Left forelimb (tissue), 1 donor: ENCODE measurements at places on chromosomes 6 and 20.

DNA sequence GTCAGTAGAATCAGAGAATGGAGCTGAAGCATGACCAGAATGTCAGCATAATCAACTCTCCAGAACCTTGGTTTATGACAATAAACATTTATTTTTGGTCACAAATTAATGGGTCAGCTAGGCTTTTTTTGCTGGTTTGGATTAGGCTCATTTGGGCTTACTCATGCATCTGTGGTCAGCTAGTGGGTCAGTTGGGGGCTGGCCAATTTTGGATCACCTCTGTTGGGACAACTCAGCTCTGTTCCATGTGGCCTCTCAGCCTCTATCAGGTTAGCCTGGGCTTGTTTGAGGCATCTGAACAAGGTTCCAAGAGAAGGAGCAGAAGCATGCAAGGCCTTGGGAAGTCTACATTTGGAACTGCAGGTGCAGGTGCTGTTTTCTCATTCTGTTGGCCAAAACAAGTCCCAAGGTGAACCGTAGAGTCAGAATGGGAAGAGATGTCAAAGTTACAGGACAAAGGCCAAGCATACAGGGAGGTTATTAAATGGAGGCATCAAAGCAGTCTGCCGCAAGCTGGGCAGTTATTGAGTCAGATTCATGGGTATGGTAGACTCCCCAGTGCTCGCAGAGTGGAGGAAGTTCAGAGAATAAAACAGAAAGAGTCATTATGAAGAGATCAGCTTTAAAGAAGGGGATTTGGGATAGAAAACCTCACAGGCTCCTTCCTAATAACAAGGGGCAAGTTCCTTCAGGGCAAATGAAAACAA lies 173.0 kb downstream of the PLCB4 start:
- no peak for DNase-seq

- DNase-seq: no peak
Measured at GRCh38 chr6:43377710-43378229, 8.3 kb upstream of the ZNF318 start.

GRCh38 chr20:34295284-34295683 lies 7.9 kb downstream of the AHCY start:
- DNase-seq: no peak

DNA sequence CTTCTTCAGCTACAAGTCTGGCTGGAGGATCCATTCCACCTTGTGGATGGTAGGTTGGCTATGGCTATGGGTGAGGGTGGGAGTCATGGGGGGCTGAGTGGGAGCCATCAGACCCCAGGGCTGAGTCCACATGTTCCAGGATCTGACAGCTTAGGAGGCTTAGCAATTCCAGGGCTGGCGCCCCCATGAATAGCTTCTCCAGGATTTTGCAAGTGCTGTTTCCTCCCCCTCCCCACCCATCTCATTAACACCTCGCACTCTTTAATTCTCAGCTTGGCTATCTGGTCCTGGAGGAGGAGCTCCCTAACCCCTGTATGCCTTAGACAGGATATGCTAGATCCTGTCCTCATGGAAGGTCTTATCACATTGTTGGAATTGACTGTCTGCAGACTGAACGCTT lies 39.0 kb upstream of the ANGPT4 start:
- DNase-seq: no peak

DNA sequence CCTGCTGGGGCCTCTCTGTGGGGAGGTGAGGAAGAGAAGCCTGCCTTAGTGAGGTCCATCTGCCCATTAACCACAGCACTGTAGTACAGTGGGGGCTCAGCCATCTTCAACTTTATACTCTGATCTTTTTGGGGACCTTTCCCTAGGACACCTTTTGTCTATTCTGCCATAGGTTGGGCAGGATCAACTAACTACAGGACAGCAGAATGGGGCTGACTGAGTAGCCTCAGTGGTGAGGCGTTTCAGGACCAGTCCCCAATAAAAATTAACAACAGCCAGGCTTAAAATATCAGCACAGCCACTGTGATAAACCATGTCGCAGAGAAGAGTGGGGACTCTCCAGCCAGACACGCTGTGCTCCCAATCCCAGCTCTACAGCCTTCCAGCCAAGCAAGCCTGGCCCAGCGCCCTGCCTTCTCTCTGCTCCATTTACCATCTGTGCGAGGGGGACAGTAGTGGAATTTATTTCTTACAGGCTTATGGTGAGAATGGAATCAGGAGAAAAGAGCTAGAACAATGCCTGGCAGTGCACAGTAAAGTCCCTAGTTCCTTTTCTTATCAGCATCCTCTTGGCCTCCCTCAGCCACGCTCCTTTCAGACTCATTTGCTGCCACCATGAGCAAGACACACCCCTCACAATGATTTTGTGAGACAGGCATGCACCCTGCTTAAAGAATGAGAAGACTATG lies 75.5 kb downstream of the SLC22A23 start:
- peak; percentile 77 for DNase-seq

- no peak for DNase-seq
Measured at GRCh38 chr20:47455133-47456040, 46.3 kb upstream of the NCOA3 start.

DNA sequence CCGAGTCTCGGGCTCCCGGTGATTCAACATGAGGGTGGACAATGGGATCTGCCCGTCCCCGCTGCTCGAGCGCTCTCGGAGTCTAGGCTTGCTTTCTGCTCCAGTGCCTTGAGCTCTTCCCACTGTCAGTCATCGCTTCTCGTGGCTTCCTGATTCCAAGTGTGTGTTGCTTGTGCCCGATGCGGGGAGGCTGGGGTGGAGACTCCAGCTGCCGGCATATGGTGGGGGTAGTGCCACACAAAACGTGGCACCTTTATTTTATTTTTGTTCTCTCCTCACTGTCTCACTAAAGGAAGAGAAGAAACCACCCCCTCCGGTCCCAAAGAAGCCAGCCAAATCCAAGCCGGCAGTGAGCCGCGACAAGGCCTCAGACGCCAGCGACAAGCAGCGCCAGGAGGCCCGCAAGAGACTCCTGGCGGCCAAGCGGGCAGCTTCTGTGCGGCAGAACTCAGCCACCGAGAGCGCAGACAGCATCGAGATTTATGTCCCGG lies 14.8 kb upstream of the MYL9 start:
- no peak for DNase-seq

GRCh38 chr6:64520050-64520449 lies 884.4 kb downstream of the PHF3 start:
- DNase-seq: no peak

GRCh38 chr6:25066593-25066992 lies 130.8 kb upstream of the RIPOR2 start:
- DNase-seq: no peak

GRCh38 chr20:56552911-56553629 lies 20.0 kb downstream of the FAM209B start:
- DNase-seq: no peak

DNA sequence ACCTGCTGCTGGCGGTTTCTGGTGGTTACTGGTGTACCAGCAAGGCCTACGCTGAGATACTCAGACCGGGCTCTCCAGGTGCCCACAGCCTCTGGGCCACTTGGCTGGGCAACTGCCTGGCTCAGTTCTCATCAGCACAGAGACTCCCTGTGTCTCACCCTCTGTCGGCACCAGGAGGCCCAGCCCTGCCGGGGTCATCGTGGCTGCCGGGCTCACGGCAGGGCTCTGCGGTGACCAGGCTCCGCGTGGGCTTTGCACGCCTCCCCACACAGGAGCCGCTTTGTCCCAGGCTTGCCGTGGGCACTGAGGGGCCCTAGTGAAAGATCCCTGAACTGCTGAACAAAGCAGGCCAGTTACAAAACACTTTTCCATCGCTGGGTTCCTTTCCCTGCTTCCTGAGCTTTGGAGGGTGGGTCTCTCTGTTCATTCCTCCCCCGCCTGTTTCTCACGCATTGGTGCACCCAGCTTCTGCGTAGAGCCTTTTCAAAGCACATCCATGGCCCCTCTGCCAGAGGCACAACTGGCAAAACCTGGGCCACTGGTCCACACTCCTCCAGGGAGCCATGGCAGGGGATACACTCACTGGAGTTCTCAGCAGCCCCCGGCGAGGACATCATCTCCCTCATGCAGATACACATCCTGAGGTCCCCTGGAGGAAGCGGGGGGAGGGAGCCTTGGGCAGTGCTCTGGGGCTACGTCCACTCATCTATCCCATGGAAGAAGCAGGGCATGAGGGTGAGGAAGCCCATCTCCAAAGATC lies 117.0 kb downstream of the NFATC2 start:
- no peak for DNase-seq

DNA sequence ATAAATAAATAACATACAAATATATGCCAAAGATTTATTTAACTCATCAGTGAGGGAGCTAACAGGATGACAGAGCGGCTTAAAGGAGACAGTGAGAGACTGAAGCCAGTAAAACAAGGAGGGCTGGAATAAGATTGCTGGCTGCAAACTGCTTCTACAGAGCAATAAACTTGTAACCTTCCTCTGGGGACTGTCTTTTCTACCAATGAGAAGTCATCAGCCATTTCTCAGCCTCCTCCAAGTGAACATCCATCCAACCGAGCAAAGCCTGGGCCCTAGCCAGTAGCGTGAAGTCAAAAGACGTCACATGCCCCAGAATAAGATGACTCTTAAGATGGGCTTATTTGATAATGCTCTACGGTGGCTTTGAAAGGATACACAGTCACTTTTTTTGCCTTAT lies 42.5 kb downstream of the CPXM1 start:
- DNase-seq: no peak

DNA sequence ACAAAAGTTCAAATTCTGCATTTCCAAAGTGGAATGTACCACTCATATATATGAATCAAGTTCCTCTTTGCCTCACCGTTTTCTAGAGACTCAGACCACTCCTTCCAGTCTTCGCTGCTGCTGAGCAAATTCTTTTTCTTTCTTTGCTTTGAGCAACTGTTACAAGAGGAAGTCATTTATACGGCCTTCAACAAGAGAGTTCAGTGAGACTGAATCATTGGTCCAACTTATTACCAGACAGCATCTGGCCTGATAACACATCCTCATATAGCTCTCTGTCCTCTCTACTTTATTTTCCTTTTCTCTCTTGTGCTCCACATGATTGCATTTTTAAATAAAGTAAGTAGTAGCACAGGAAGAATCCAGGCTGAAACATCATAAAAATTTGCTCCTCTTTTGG lies 652.7 kb downstream of the PHF3 start:
- DNase-seq: no peak

DNA sequence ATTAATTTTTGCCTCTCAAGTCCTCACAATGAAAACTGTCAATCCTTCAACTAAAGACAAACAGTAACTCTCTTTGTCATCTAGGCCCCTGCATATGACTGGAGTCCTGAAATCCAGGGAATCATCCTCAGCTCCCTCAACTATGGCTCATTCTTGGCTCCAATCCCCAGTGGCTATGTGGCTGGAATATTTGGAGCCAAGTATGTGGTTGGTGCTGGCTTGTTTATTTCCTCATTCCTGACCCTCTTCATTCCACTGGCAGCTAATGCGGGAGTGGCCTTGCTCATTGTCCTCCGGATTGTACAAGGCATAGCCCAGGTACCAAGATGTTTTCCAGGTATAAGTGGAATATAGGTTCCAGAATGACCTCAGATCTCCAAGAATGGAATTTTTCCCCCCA lies 15.4 kb downstream of the SLC17A4 start:
- DNase-seq: no peak

GRCh38 chr6:30077218-30077617 lies 1.6 kb upstream of the RNF39 start:
- no peak for DNase-seq

- DNase-seq: no peak
Measured at GRCh38 chr20:32231847-32232246, 24.2 kb downstream of the POFUT1 start.

GRCh38 chr6:115908906-115909559 lies 151.7 kb downstream of the FRK start:
- no peak for DNase-seq

GRCh38 chr6:133894795-133895358 lies 6.0 kb downstream of the TCF21 start:
- no peak for DNase-seq

GRCh38 chr20:33262658-33263065 lies 20.4 kb upstream of the BPIFB1 start:
- DNase-seq: no peak

- DNase-seq: no peak
Measured at GRCh38 chr6:149259753-149260152, 57.8 kb upstream of the TAB2 start.

- DNase-seq: peak; percentile 46
Measured at GRCh38 chr20:61053487-61053886, 198.6 kb upstream of the CDH4 start.

DNA sequence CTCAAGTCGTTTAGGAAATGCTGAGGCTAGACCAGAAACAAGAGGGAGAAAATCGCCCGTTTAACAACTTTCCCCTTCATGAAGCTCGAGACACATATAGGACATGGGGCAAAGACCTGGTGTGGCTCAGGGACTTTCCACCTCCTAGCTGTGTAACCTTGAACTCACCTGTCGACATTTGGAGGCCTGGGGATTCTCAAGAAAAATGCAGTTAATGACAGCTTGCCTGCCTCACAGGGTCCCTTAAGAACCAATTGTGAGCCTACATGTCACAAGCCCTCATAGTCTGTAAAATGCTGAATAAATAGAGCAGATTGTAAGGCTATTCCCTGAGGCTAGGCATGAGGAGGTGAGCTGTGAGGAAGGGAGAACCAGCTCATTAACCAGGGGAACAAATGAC lies 35.1 kb downstream of the MGME1 start:
- no peak for DNase-seq

GRCh38 chr20:62063315-62063980 lies 2.2 kb downstream of the TAF4 start:
- DNase-seq: no peak

DNA sequence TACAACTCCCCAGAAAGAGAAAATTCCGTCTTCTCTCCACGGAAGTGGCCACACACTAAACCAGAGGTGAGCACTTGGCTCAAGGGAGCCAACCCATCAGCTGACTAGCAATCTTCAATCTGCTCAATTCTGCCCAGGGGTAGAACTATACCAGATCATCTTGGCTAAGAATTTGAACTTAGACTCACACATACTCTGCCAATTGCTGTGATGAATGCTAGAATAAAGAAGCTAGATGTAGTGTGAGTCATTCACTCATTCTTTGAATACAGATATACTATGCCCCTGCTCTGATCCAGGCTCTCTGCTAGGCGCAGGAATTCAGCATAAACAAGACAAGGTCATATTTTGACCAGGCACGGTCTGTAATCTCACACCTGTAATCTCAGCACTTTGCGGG lies 147.9 kb upstream of the SHLD1 start:
- no peak for DNase-seq

DNA sequence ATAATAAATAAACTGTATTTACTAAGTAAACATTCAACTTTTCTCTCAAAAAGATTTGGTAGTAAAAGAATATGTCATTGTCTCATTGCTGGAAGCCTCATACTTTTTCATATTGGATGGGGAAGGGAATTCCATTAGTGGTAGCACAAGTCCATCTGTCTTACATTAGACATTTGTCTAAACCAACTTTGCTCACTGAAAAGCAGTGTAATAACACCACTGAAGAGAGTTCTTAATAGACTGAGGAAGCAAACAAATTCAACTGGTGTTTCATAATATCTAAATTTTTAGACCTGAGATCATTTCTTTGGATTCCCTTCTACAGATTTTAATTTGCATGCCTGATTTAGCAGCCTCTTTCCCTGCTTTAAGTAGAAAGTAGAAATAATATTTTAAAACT lies 62.7 kb downstream of the PLCB1 start:
- DNase-seq: no peak

DNA sequence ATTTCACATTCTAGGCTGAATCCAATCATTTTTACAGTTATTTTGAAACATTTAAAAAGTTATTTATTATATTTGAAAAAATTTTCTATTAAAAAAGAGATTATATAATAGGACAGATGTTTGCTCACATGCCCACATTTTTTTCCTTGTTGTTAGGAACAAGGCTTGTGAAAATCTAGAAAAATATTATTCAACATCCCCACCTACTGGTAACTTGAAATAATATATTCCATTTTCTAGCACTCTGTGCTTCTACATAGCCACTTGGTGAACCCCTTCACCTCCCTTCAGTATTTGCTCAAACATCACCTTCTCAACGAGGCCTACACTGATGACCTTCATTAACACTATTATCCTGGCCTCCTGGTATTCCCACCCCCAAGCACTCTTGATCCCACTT lies 18.3 kb upstream of the GPRC6A start:
- no peak for DNase-seq
